Stomach (tissue), 19 donors: ENCODE measurements at places on chromosomes 11 and 22. TPM values are rescaled to one million over a fixed set of nuclear protein-coding genes. Genes with fewer than 3 reads are reported as not detected.
A peak's percentile ranks its signal among the peaks of the same experiment; 100 is the strongest.

- DNase-seq: peak; percentile 28
- H3K36me3 ChIP-seq: no peaks in the 10 kb centered on the region
- H3K4me1 ChIP-seq: peaks cover 49% of the 10 kb centered on the region
- no peak overlapping the region for H3K4me3 ChIP-seq
Observed at GRCh38 chr22:40215266-40215665, 37.5 kb downstream of the TNRC6B start.

- H3K4me1 ChIP-seq: no peaks in the 10 kb centered on the region
- H3K36me3 ChIP-seq: no peaks in the 10 kb centered on the region
- no peak overlapping the region for H3K27ac ChIP-seq
- H3K4me3 ChIP-seq: no peak overlapping the region
Observed at GRCh38 chr11:71214553-71215424, 37.6 kb downstream of the SHANK2 start.

GRCh38 chr11:20311444-20311843 is 52.1 kb upstream of the HTATIP2 start:
- H3K27me3 ChIP-seq: no peaks in the 10 kb centered on the region
- H3K36me3 ChIP-seq: no peaks in the 10 kb centered on the region
- no peak overlapping the region for H3K4me3 ChIP-seq

- H3K36me3 ChIP-seq: no peaks in the 10 kb centered on the region
- no peak overlapping the region for H3K4me3 ChIP-seq
- no peak overlapping the region for H3K27ac ChIP-seq
- DNase-seq: no peak
- H3K27me3 ChIP-seq: peaks cover 2% of the 10 kb centered on the region
Observed at GRCh38 chr22:43424666-43425630, 13.1 kb downstream of the MPPED1 start.

The KCNJ4 gene
- not detected for polyA plus RNA-seq

The HMGXB4 gene
- polyA plus RNA-seq: 5.9 TPM

DNA sequence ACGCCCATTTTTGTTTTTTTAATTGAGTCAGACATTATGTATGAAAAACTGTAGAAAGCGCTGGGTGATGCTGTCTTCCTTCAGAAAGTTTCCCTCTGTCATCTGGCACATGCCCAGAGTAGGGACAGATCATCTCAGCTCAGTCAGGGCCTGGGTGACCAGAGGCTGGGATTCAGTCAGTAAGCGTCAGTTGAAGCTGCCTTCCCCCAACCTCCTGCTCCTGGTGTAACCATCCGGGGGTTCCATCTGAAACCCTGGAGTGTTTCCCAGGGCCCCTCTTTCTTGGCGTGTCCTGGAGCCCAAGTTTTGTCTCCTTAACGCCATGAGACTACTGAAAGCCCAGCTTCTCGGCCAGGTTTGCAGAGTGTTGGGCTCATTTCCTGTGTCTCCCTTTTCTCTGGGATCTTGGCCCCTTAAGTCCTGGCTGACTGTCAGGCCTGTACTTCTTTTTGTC is 10.7 kb downstream of the PPFIA1 start:
- no peak overlapping the region for H3K4me3 ChIP-seq
- no peak overlapping the region for H3K27ac ChIP-seq
- DNase-seq: no peak
- H3K36me3 ChIP-seq: peaks cover 81% of the 10 kb centered on the region
- no peaks in the 10 kb centered on the region for H3K27me3 ChIP-seq

The RBMXL2 gene
- not detected for polyA plus RNA-seq

DNA sequence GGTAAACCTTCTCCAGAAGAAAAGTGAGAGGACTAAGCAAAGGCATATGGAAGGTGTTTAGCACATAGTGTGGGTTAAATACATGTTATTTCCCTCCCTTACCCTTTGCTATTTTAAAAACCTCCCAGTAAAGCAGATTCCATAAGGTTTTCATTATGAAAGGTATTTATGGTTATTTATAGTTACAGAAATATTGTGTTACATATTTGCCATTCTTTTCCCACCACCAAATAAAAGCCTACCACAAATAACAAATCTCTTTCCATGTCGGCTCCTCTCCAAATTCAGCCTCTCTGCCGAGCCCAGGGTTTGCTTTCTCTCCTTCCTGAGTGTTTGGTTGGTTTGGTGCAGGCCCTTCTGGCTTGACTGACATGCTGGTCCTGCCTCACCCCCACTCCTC is 64.4 kb downstream of the INSC start:
- H3K27me3 ChIP-seq: no peaks in the 10 kb centered on the region
- no peak for DNase-seq
- no peak overlapping the region for H3K4me3 ChIP-seq
- no peaks in the 10 kb centered on the region for H3K36me3 ChIP-seq
- H3K4me1 ChIP-seq: no peaks in the 10 kb centered on the region
- H3K27ac ChIP-seq: no peak overlapping the region

GRCh38 chr22:50016308-50016987 is 3.9 kb upstream of the IL17REL start:
- peak overlapping the region; percentile 8 for H3K27ac ChIP-seq
- H3K4me3 ChIP-seq: no peak overlapping the region
- no peak for DNase-seq
- H3K36me3 ChIP-seq: no peaks in the 10 kb centered on the region

DNA sequence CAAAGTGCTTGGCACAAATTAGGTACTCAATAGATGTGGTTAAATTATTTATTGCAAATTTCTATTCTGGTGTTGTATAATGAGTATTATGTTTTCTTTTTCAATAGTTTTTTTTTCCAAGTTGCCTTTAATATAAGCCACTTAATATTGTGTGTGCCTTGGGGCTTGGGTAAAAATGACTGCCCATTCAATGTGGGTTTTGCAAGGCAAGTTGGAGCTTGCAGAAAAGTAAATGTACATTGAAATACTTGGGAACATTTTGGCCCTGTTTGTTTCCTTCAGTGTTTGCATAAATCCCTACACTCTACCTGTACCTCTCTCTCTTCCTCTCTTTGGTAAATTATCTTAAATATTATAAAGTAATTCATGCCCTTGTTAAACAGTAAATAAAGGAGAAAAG is 2.1 kb upstream of the CCDC81 start:
- no peaks in the 10 kb centered on the region for H3K36me3 ChIP-seq
- H3K4me3 ChIP-seq: no peak overlapping the region
- DNase-seq: no peak

DNA sequence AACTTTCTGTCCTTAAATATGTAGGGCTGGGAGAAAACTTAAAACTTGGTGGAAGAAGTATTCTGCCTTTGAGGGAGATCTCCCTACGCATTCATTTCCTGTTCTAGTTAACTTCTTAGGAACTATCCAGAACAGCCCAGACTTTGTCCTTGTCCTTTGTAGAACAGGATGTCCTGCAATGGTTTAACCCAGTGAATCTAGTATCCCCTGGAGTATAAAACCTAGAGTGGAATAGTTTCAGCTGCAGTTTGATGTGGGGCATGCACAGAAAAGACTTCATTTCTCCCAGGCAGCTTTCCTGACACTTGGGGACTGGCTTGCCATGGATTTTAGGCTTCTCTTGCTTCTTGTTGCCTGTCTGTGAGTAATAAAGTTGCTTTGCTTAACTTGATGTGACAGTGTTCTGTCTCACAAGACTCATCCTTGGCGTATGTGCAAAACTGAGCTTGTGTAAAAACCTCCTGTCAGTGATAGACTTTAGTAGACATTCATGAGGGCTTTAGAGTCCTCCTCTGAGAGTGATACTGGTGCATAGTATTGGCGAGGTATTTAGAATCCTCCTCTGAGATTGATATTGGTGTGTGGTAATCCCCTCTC is 28.2 kb downstream of the ARHGAP42 start:
- H3K4me3 ChIP-seq: no peak overlapping the region
- no peak for DNase-seq
- no peaks in the 10 kb centered on the region for H3K36me3 ChIP-seq
- H3K27me3 ChIP-seq: no peaks in the 10 kb centered on the region
- H3K4me1 ChIP-seq: peaks cover 6% of the 10 kb centered on the region

The MS4A12 gene
- 1.1 TPM for polyA plus RNA-seq

DNA sequence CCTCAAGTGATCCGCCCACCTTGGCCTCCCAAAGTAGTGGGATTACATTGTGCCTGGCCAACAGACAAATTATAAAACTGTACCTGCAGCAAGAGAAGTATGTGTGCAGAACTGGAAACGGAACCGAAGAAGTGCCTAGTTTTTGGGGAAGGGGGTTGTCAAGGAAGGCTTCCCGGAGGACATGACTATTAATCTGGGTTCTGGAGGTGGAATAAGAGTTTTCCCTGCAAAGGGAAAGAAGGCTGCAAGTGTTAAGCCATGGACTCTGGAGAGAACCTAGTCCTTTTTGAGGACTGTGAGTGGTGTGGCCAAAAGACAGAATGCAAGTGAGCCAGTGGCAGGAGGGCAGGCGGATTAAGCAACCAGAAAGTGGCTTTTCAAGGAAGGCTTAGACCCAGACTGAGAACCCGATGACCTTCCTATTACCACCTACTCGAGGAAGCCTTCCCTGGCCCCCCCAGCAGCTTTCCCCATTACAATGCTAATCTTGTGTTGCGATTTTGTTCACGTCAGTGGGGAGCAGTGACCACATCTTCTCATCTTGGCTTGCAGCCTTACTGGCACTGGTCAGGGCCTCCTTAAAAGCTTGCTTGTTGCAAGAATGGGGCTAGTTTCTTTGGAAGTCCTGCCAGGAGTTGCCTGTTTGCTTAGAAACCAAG is 5.7 kb upstream of the SEPTIN3 start:
- H3K27ac ChIP-seq: peak overlapping the region; percentile 32
- H3K4me3 ChIP-seq: no peak overlapping the region
- H3K36me3 ChIP-seq: no peaks in the 10 kb centered on the region
- H3K4me1 ChIP-seq: peaks cover 28% of the 10 kb centered on the region
- DNase-seq: peak; percentile 41
